ENCODE measurements at places on chromosomes 13 and 19. TPM values are rescaled to one million over a fixed set of nuclear protein-coding genes. Genes with fewer than 3 reads are reported as not detected.

DNA sequence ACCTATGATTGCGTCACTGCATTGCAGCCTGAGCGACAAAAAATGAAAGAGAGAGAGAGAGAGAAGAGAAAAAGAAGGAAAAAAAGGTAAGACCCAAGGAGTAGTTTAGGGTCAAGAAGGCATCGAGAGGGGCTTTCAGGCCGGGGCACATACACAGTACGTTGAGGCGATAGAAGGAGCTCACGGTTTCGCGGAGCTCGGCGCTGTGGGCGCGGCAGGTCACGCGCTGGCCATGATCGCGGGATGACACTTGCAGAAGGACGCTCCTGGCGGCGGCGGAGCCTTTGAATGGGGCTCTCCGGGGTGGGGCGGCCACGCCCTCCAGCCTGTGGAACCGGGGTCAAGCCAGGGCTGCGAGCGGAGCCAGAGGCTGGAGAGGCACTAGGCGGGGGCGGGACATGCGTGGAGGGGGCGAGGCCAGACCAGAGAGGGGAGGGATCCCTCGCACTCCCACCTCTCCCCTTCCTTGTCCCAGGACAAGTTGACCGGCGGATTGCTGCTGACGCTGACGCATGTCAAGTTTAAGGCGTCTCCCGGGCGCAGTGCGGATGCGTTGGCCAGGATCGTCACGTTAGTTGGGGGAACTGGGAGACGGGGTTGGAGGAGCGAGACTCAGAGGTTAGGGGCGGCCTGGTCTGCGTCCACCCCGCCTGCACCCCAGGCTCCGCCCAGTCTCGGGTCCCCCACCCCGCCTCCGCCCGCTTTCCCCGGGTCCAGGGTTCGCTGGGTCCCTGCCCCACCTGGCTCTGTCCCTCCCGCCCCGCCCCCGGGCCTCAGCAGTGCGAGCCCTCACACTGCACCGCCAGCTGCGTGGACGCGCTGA, 6.9 kb downstream of the NPHS1 start:
- H3K27ac ChIP-seq, result no peak overlapping the region
- H3K36me3 ChIP-seq, result no peaks in the 10 kb centered on the region
- peaks cover 63% of the 10 kb centered on the region for H3K27me3 ChIP-seq
- peak overlapping the region; percentile 40 for H3K4me3 ChIP-seq
- DNase-seq, result peak; percentile 12
- peaks cover 15% of the 10 kb centered on the region for H3K4me1 ChIP-seq

DNA sequence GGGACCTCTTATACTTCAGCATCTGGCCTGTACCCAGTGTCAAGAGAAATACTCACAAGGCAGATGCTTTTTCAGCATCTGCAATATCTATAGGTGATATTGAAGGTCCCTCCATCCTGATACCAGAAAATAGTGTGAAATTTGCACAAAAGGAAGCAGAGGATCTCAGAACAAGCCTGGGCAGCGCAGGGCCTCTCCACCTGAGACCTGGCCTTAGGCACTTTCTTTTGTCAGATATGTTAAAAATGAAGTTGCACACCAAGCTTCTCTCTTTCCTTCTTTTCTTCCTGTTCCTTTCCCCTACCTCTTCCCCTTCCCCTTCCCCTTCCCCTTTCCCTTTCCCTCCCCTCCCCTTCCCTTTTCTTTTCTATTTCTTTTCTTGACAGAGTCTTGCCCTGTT, 62.2 kb downstream of the ARHGEF18 start:
- H3K4me1 ChIP-seq, result peaks cover 18% of the 10 kb centered on the region
- no peak for DNase-seq
- no peak overlapping the region for H3K4me3 ChIP-seq
- H3K27me3 ChIP-seq, result no peaks in the 10 kb centered on the region
- no peak overlapping the region for H3K27ac ChIP-seq

DNA sequence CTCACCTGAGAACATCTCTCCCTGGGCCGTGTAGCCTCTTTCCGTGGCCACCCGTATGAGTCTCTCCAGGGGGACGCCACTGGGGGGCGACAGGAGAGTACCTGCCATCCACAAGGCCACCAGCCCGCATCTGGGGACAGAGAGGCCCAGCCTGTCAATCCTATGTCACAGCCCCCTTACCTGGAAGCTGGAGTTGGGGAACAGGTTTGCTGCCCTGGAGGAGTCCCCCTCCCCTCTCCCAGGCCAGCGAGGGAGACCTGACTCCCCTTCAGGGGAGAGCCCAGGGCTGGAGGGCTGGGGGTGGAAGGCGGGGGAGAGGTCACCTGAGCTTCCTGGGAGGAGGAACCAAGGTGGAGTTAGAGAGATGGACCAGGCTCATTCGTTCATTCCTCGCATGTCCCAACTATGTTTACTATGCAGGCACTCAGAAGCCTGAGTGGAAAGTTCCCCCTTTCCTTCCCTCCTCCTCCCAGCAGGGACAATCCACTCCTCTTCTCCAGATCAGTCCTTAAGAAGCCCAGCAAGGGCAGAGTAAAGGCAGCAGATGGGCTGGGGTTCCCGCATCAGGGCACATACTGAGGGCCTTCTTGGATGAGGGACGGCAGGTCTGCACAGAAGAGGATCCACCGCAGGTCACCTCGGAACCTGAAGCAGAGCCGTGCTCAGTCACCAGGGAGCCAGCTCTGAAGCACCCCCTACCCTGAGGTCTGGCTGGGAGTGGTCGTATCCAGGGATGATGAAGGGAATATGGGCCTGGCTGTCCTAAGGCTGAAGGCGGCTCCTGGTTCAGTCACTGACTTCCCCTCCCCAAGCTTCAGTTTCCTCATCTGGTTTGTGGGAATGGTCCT, 5.5 kb downstream of the ACTMAP start:
- H3K4me3 ChIP-seq, result no peak overlapping the region
- H3K36me3 ChIP-seq, result no peaks in the 10 kb centered on the region
- peaks cover 11% of the 10 kb centered on the region for H3K4me1 ChIP-seq
- DNase-seq, result peak; percentile 61
- no peaks in the 10 kb centered on the region for H3K27me3 ChIP-seq

DNA sequence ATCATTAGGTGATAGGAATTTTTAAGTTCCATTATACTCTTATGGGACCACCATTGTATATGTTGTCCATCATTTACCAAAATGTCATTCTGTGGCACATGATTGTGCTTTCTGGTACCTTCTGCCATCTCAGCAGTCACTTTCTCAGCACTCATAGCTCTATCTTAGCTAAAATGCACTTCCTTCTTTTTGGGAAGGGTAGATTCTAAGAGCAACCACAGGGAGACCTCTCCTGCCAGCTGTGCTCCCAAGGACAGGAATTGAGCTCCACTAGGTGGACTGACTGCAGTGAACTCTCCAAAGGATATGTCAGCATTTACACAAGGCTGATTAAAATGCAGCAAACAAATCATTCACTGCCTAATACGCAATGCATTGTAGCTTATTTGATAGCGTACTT, 91.8 kb upstream of the OBI1 start:
- H3K27ac ChIP-seq, result no peak overlapping the region
- no peak for DNase-seq
- no peaks in the 10 kb centered on the region for H3K36me3 ChIP-seq
- peaks cover 6% of the 10 kb centered on the region for H3K27me3 ChIP-seq

GRCh38 chr19:679418-680286, 3.5 kb downstream of the FSTL3 start:
- peaks cover 10% of the 10 kb centered on the region for H3K27me3 ChIP-seq
- peak overlapping the region; percentile 69 for H3K27ac ChIP-seq
- no peaks in the 10 kb centered on the region for H3K36me3 ChIP-seq
- DNase-seq, result peak; percentile 55
- H3K4me1 ChIP-seq, result no peaks in the 10 kb centered on the region
- H3K4me3 ChIP-seq, result peak overlapping the region; percentile 79

- no peak overlapping the region for H3K4me3 ChIP-seq
- no peaks in the 10 kb centered on the region for H3K27me3 ChIP-seq
Measured at GRCh38 chr13:94886191-94886590, 173.8 kb upstream of the SOX21 start.

- H3K27ac ChIP-seq, result peak overlapping the region; percentile 84
- H3K27me3 ChIP-seq, result no peaks in the 10 kb centered on the region
- no peaks in the 10 kb centered on the region for H3K36me3 ChIP-seq
- peak; percentile 67 for DNase-seq
- peaks cover 94% of the 10 kb centered on the region for H3K4me1 ChIP-seq
Measured at GRCh38 chr19:15283141-15283883, 49.0 kb downstream of the BRD4 start.

- no peaks in the 10 kb centered on the region for H3K36me3 ChIP-seq
- no peak for DNase-seq
- H3K4me1 ChIP-seq, result no peaks in the 10 kb centered on the region
- no peak overlapping the region for H3K4me3 ChIP-seq
- H3K27ac ChIP-seq, result no peak overlapping the region
Measured at GRCh38 chr13:88124142-88124541, 453.0 kb downstream of the SLITRK5 start.

GRCh38 chr19:46452186-46452585, 19.2 kb downstream of the PNMA8A start:
- H3K4me1 ChIP-seq, result no peaks in the 10 kb centered on the region
- H3K27me3 ChIP-seq, result peaks cover 24% of the 10 kb centered on the region
- H3K36me3 ChIP-seq, result peaks cover 7% of the 10 kb centered on the region

DNA sequence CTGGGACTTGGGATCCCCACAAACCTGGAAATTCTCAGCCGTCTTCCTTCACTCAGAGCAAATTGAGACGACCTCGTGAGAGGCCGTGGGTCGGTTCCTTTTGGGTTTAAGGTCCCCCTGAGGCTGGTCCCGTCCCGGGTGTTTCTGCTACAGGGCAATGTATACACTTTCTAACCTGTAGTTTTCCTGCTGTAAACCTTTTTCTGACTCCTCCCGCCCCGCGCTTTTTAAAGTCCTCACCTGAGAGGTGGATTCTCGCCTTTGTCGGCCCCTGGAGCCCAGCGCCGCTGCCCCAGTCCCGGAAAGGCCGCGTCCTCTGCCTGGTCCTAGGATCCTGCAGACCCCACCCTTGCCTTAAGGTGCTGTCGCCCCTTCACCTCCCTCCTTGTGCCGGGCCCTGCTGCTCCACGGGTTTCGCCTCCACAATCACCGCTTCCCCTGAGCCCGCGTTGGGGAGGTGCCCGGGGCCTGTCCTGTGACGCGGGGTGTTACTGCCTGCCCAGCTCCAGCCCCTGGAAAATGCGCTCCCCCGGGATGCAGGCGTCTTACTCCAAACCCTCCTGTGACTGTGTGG, 391 bp downstream of the ZNF761 start:
- H3K36me3 ChIP-seq, result peaks cover 44% of the 10 kb centered on the region
- H3K4me1 ChIP-seq, result peaks cover 22% of the 10 kb centered on the region
- no peaks in the 10 kb centered on the region for H3K27me3 ChIP-seq
- peak; percentile 44 for DNase-seq

GRCh38 chr19:4108767-4109625, 14.9 kb downstream of the MAP2K2 start:
- DNase-seq, result peak; percentile 70
- H3K4me1 ChIP-seq, result peaks cover 41% of the 10 kb centered on the region
- H3K27me3 ChIP-seq, result no peaks in the 10 kb centered on the region
- H3K36me3 ChIP-seq, result peaks cover 34% of the 10 kb centered on the region
- H3K27ac ChIP-seq, result peak overlapping the region; percentile 90
- peak overlapping the region; percentile 12 for H3K4me3 ChIP-seq

- H3K4me1 ChIP-seq, result no peaks in the 10 kb centered on the region
- H3K36me3 ChIP-seq, result peaks cover 23% of the 10 kb centered on the region
- no peak overlapping the region for H3K27ac ChIP-seq
- no peaks in the 10 kb centered on the region for H3K27me3 ChIP-seq
- DNase-seq, result no peak
Measured at GRCh38 chr19:27618006-27618405, 1594.9 kb downstream of the UQCRFS1 start.

DNA sequence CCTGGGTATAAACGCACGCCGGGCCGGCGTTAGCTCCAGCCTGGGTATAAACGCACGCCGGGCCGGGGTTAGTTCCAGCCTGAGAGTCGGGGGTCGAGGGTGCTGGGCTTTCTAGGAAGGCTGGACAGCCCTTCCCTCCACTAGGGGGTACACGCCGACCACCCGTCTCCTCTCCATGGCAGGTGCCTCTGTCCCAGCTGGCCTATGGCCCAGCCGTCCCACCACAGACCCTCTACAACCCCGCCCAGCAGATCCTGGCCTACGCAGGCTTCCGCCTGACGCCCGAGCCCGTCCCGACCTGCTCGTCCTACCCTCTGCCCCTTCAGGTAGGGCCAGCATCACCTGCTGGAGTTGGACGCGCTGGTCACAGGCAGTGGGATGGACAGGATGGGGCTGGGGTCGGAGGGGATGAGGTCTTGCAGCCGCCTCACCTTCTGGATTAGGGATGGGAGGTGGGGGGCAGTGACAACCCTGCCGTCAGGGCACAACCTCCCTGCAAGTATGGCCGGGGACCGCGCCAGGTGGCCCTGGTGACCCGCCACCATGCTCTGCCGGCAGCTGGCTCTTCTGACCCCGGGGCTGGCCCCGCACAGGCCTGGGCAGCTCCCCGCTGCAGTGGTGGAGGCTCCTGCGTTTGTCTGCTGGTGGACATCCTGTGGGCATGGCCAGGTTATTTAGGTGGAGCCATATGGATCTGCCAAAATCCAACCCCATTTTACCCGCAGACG, 45.8 kb downstream of the TMEM255B start:
- peaks cover 3% of the 10 kb centered on the region for H3K36me3 ChIP-seq
- DNase-seq, result no peak
- no peaks in the 10 kb centered on the region for H3K4me1 ChIP-seq
- H3K4me3 ChIP-seq, result no peak overlapping the region
- no peak overlapping the region for H3K27ac ChIP-seq
- H3K27me3 ChIP-seq, result no peaks in the 10 kb centered on the region

DNA sequence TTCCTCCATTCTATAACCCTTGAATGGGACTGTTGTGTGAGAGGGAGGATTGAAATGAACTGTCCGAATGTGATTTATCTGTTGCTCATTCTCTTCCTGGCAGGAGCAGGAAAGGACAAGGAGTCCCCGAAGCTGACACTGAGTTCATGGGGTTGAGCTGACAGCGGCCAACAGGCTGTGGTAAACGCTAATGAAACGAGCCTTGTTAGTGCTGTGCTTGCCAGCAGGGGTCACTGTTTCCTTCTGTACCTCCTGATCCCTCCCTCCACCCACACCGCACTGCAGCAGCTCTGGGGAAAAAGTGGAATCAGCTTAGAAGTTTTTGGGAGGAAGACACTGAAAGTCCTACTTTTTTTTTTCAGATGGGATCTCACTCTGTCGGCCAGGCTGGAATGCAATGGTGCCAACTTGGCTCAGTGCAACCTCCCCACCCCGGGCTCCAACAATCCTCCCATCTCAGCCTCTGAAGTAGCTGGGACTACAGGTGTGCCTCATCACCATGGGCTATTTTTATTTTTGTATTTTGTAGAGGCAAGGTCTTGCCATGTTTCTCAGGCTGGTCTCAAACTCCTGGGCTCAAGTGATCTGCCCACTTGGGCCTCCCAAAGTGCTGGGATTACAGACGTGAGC, 6.7 kb upstream of the ZNF761 start:
- no peak overlapping the region for H3K4me3 ChIP-seq
- peak; percentile 77 for DNase-seq
- no peaks in the 10 kb centered on the region for H3K36me3 ChIP-seq
- H3K4me1 ChIP-seq, result no peaks in the 10 kb centered on the region
- no peak overlapping the region for H3K27ac ChIP-seq

- no peaks in the 10 kb centered on the region for H3K4me1 ChIP-seq
- no peak overlapping the region for H3K4me3 ChIP-seq
- H3K27me3 ChIP-seq, result peaks cover 19% of the 10 kb centered on the region
- H3K27ac ChIP-seq, result no peak overlapping the region
- H3K36me3 ChIP-seq, result no peaks in the 10 kb centered on the region
- DNase-seq, result no peak
Measured at GRCh38 chr13:95627590-95627989, 16.9 kb downstream of the DZIP1 start.

GRCh38 chr13:97385146-97385545, 48.8 kb upstream of the RAP2A start:
- no peak overlapping the region for H3K4me3 ChIP-seq
- peaks cover 2% of the 10 kb centered on the region for H3K4me1 ChIP-seq
- no peak overlapping the region for H3K27ac ChIP-seq
- no peaks in the 10 kb centered on the region for H3K27me3 ChIP-seq
- H3K36me3 ChIP-seq, result peaks cover 16% of the 10 kb centered on the region
- DNase-seq, result no peak

The C13orf46 gene
- total RNA-seq, result 1.8 TPM

The VSIG10L gene
- 3.5 TPM for total RNA-seq

The GRIK5 gene
- 0.90 TPM for total RNA-seq

The VSTM1 gene
- total RNA-seq, result not detected

The ZNF878 gene
- 0.80 TPM for total RNA-seq

The IL11 gene
- total RNA-seq, result 0.17 TPM

The LILRB2 gene
- not detected for total RNA-seq

The DHDH gene
- 2.8 TPM for total RNA-seq
